Sigmoid colon (tissue), 7 donors: ENCODE measurements at places on chromosomes 13 and 19. TPM values are rescaled to one million over a fixed set of nuclear protein-coding genes. Genes with fewer than 3 reads are reported as not detected.
A peak's percentile ranks its signal among the peaks of the same experiment; 100 is the strongest.

GRCh38 chr19:4636151-4636717 lies 3.1 kb upstream of the TNFAIP8L1 start:
- peak overlapping the region; percentile 55 for H3K4me3 ChIP-seq
- DNase-seq: peak; percentile 81
- H3K36me3 ChIP-seq: no peaks in the 10 kb centered on the region
- no peaks in the 10 kb centered on the region for H3K27me3 ChIP-seq

- no peak overlapping the region for H3K27ac ChIP-seq
- no peaks in the 10 kb centered on the region for H3K36me3 ChIP-seq
- no peak for DNase-seq
- no peak overlapping the region for H3K4me3 ChIP-seq
- H3K4me1 ChIP-seq: peaks cover 32% of the 10 kb centered on the region
Observed at GRCh38 chr19:18229474-18229873, 3.2 kb upstream of the PDE4C start.

Gene SYNGR4
- total RNA-seq: not detected

GRCh38 chr19:29690842-29691241 lies 24.2 kb downstream of the C19orf12 start:
- DNase-seq: no peak
- H3K27me3 ChIP-seq: no peaks in the 10 kb centered on the region
- H3K36me3 ChIP-seq: no peaks in the 10 kb centered on the region
- peaks cover 15% of the 10 kb centered on the region for H3K4me1 ChIP-seq

- no peaks in the 10 kb centered on the region for H3K4me1 ChIP-seq
- H3K27ac ChIP-seq: no peak overlapping the region
- H3K27me3 ChIP-seq: no peaks in the 10 kb centered on the region
- H3K36me3 ChIP-seq: peaks cover 23% of the 10 kb centered on the region
- no peak for DNase-seq
Observed at GRCh38 chr19:55581823-55582223, 1.2 kb upstream of the ZNF579 start.

Gene C1QTNF9
- total RNA-seq: not detected

Gene POSTN
- 33.2 TPM for total RNA-seq

DNA sequence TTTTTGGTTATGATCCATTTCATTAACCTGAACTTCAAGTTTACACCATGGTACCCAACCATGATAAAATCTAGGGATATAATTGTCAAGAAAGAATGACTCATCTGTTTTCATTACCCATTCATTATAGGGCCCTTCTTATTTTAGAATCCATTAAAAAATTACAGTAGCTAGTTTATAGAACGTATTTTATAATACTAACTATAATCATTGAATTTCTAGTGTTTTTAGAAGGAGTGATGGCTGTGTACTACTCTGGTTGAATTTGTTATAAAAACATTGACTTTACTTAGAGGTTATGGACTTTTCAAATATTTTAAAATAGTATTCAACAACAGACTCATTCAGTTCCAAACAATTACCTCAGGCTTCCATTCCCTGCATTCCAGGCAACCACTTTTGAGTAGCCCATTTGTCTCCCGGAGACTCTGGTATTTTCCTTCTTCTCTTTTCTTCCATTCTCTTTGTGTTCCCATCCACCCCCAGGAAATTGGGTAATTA lies 71.9 kb upstream of the KLF12 start:
- H3K27me3 ChIP-seq: no peaks in the 10 kb centered on the region
- DNase-seq: no peak
- no peak overlapping the region for H3K4me3 ChIP-seq
- H3K4me1 ChIP-seq: peaks cover 21% of the 10 kb centered on the region
- no peaks in the 10 kb centered on the region for H3K36me3 ChIP-seq

- no peaks in the 10 kb centered on the region for H3K27me3 ChIP-seq
- H3K4me1 ChIP-seq: peaks cover 50% of the 10 kb centered on the region
- H3K36me3 ChIP-seq: no peaks in the 10 kb centered on the region
- peak; percentile 40 for DNase-seq
- no peak overlapping the region for H3K4me3 ChIP-seq
Observed at GRCh38 chr13:114129649-114130062, 2.8 kb downstream of the RASA3 start.

GRCh38 chr13:32791545-32792172 lies 205.4 kb downstream of the PDS5B start:
- no peaks in the 10 kb centered on the region for H3K4me1 ChIP-seq
- no peak overlapping the region for H3K27ac ChIP-seq
- no peak overlapping the region for H3K4me3 ChIP-seq
- no peaks in the 10 kb centered on the region for H3K27me3 ChIP-seq
- no peaks in the 10 kb centered on the region for H3K36me3 ChIP-seq
